ENCODE measurements at places on chromosomes 2 and 18.

DNA sequence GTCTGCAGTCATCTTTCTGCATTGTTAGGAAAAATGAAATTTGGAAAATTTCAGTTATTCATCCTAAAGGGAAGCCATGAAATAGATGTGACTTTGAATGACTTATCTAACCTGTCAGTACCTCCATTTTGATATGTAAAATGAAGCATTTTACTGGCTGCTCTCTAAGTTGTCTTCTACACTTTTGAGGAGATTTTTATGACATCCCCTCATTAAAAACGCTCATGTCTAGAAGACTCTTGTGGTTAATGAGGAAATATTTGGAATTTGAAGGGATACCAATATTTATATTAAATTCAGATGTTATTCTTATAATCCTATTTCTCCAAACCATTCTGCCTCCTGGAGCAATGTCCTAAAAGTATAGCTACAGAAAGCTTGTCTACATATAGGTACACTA is 73.8 kb upstream of the THUMPD2 start:
- no peak for DNase-seq

GRCh38 chr18:63881851-63882250 is 5.7 kb upstream of the SERPINB2 start:
- no peak for DNase-seq

DNA sequence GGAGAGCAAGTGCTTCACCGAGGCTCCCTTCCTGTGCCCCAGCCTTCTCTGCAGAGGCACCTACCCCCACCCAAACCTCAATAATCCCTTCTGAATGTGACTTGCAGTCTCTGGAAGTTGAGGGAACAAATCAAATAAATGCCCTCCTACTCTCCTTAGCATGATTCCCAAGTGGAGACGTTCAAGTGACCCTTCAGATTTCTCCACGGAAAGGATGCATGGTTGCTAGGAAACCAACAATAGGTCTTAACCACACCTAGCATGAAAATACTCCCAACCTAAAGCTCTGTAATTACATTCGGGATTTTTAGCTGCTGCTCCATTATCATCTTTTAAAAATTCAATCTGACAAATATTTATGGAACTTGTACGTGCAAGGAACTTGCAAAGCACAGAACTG is 50.2 kb upstream of the CABLES1 start:
- no peak for DNase-seq

DNA sequence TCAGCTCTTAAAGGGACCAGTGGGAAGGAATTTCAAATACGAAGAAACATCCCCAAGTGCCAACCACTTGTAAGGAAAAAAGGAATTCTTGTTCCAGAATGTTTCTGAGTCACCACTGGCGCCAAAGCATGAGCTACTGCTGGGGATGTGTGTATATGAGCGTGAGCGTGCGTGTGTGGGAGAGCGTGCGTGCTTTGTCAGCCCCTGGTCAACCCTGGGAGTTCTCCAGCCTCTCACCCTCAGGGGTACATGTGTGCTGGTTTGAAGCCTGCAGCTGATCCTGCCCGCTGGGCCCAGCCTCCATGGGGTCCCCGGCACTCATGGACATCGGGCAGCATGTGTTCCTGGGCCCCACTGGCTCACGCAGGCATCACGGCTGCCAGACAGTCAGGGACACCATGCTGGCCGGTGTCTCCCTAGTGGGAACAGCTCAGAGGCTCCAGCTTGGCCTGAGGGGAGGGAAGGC is 17.1 kb downstream of the HS6ST1 start:
- no peak for DNase-seq

- DNase-seq: no peak
Measured at GRCh38 chr2:112787729-112788393, 3.6 kb upstream of the IL1A start.

DNA sequence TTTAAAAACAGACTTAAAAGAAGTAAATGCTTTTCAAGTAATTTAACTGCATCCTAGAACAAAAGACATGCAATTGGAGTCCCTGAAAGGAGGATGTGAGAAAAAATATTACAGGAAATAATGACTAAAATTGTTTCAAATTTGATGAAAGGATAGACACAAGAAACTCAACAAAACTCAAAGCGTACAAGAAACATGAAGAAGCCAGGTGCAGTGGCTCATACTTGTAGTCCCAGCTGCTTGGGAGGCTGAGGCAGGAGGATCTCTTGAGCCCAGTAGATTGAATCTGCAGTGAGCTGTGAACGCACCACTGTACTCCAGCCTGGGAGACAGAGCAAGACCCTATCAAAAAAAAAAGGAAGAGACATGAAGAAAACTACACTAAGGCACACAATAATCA is 118.1 kb upstream of the SLC39A10 start:
- DNase-seq: no peak

- DNase-seq: no peak
Measured at GRCh38 chr2:237256887-237257286, 157.1 kb downstream of the COL6A3 start.

GRCh38 chr2:216030216-216030615 is 16.9 kb upstream of the MREG start:
- DNase-seq: no peak
